ENCODE measurements at places on chromosomes 6 and 20.

DNA sequence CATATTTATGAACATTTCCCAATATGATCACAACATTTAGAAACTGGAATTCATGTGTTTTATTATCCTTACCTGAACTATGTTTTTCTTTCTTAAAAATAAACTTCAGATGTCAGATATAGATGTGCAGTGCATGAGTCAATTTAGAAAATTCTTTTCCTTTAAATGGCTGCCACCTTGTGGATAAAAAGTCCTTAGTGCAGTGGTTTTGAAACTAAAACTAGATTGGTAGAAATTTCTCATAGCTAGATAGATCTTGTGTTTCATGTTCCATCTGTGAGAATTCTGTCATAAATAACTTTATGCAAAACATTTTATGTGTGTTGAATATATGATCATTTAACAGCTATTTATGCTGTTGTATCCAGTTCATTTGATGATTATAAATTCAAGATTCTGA, 134.9 kb downstream of the KLHL32 start:
- DNase-seq, result peak; percentile 33

- DNase-seq, result no peak
Observed at GRCh38 chr6:168935628-168936010, 318.0 kb downstream of the THBS2 start.

DNA sequence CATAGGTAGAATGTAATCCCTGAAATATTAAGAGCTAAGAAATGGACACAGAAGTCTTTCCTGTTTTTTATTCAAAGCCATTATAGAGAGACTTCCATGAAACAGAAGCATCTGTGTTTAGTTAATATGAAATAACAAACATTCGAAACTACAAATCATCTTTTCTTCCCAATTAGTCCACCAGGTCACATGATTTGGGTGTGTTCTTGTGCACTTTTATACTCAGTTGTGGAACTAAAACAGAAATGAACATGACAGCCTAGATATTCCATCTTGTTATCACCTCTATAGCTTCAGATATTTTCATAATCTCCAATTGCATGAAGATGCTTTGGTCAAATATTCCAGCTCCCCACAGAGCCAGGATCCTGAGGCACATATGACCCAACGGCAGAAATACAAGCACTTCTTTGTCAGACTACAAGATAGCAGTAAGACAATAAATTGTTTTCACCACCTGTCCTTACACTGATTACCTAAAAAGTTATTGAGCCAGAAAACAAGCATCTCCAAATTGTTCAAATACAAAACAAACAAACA, 116.8 kb upstream of the BEND6 start:
- DNase-seq, result no peak

DNA sequence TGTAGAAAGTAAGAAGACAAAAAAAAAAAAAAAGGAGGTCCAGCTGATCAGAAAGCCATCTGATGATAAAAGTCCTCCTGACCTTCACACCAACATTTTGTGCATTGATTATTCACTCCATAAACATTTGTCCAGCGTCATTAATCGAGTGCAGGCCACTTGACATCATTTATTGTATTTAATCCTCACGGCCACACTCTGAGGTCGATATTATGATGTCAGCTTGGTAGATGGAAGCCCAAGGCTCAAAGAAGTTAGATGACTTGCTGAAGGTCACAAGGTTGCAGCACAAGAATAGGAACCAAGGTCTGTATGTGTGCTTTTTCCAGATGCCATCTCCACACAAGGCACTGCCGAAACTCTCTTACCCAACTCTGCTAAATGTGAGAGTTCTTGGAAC, 328.4 kb downstream of the KIF16B start:
- no peak for DNase-seq

DNA sequence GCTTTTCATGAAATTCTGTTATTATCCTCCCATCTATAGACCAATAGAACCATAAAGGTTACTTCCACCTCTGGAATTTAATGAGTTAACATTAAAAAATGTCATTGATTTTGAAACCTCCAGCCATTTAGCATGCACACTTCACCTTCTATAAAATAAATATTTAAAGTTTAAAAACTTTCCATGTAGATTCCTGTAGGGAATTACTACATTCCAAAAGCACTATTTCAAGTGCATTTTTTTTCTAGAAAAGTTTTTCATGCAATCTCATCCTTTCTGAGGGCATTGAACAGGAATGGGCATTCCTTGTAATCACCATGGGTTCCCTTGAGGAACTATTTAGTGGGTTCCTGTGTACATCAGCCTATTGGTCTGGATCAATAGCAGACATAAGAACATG, 253.8 kb upstream of the RIN2 start:
- DNase-seq, result no peak

DNA sequence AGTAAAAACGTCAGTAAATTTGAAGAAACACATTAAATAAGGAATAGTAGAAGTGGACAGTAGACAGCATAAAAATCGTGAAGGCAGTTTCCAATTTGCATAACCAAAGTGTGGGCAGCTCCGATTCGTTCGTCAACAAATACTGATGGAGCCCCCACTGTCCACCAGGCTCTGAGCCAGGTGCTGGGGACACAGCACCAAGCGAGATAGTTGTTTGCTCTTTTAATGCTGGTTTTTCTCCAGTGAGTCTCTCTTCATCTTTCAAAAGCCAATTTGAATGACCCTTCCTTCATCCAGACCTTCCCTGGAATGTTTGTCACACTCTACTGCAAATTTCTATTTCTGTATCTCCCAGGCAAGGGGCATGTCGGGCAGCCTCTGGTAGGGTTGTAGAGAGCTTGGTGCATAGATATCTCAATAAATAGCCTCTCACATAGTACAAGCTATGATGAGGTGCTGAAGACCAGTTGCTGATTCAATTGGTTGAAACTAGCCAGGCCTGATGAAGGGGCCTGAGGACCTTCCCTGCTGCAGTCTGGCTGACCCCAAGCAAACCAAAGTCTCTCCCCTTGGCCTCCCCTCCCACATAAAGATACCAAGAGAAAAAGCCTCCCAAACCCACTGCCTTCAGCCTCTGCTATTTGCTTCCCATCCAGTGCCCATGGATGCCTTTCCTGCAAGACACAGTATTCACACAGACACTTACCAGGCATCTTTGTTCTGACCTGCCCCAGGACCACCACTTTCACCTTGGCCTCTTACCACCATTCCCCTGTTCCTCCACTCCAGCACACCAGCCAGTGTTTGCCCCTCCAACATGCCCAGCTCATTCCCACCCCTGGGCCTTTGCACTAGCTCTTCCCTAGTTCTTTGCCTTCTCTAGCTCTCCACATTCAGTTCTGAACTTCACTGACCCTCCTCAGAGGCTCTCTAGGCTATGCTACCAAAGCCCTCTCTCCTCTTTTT, 125.2 kb downstream of the CEBPB start:
- DNase-seq, result no peak

- peak; percentile 35 for DNase-seq
Observed at GRCh38 chr6:39377539-39377950, 55.0 kb upstream of the KCNK16 start.

DNA sequence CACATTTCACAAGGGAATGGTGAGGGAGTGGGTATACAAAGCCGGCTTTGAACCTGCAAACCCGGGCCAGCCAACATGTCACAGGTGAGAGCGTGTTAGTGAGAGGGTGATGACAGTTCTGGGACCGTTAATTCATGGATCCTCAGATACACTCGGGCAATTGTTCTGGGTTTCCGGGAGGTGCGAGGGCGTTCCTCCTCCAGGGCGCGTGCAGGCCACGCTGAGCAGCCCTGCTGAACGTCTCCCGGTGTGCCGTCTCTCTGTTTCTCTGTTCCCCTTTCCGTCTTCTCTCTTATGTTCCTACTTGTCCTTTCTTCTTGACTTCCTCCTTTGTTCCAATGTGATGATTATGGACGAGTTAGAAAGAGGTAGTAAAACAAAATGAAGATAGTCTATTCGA, 130.0 kb upstream of the GMDS start:
- no peak for DNase-seq

- no peak for DNase-seq
Observed at GRCh38 chr20:42051921-42052320, 433.7 kb upstream of the CHD6 start.

DNA sequence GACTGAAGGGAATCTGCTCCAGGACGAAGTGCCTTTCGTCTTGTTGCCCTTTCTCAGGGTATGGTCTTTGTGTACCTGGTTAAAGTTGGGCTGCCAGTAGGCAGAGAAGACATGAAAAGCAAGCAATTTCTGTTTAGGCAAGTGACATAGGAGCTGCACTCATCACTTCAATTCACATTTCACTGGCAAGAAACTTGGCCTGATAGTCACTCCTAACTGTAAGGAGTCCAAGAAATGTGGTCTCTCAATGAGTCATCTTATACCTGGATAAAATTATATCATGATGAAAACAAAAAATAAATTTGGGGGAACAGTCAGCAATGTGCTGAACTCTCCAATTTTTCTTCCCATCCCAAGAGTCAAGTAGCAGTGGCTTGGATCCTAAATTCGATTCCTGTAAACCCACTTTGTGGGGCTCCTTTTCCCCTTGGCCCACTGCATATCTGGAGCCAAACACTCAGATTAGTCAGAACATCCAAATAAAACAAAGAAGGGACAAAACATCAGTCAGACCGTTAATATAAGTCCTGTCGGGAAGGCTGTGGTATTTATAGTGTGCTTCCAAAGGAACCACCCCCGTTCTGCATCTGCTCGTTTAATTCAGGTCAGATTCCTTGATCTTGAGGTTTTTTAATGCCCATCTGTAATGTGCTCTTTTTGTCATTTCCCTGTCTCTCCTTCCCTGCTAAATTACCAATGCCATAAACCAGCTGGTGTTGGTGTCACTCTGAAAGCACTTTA, 5.0 kb upstream of the GABRR1 start:
- no peak for DNase-seq

DNA sequence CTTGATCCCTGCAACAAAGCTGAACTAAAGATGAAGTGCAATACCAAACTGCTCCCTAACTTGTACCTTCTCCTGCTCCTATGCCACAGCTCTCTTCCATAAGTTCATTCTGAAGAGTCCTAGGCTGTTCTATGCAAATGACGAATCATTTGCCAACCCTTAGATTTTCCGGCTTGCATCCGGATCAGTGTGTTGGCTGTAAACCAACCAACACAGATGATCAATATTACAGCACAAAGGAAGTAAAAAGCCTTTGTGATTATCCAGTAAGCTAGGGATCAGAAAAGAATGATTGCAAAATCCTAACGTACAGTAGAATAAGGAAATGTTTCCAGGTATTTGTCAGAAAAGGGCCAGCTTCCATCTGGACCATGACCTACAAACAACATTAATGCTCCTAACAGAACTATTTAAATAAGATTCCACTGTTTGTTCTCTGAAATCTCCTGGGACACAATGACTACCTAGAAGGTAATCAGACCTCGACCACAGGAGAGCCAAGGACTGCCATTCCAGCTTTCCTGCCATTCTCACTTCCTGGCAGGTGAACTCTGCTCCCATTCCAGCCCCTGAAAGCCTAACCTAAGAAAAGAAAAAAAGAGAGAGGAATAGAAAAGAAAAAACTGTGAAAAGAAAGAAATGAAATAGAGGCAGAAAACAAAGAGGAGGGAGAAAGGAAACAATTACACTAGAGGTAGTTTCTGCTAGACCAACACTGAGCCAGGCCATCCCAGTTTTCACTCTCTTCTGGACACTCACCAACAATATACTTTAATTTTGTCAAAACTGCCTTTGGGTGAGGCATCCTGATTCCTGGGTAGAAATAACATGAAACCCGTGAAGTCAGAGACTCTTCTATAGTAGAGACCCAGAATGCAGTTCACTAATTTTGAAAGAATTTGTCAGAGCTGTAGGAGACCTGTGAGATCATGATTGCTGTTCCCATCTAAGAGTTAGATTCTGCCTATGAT, 19.7 kb downstream of the GMDS start:
- DNase-seq, result no peak

DNA sequence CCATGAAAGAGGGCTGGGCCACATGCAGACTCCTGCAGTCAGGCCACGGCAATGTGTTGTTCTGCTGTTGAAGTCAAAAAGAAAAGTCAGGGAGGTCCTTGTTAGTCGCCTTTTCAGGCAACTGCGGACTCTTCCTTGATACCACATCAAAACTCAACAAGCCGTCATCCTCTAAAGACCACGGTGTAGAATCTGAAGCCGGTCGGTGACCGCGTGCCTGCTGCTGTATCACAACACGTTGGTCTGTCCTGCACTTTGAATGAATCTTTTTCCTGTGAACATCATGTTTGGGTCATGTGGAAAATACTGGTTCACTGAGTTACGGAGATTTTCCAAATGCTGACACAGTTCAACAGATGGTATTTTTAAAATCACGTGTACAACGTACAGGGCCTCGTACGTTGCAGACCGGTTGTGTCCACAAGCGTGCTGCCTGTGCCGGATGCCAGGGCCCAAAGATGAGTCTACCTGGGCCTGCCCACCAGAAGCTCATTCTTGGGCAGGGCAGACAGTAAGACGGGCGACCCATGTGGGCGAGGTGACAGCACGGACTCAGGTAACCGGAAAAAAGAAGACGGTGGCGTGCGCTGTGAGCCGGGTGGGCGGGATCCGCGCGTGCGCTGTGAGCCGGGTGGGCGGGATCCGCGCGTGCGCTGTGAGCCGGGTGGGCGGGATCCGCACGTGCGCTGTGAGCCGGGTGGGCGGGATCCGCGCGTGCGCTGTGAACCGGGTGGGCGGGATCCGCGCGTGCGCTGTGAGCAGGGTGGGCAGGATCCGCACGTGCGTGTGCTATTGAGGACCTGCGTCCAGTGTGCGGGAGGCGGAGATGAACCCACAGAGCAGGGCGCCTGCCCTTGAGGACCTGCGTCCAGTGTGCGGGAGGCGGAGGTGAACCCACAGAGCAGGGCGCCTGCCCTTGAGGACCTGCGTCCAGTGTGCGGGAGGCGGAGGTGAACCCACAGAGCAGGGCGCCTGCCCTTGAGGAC, 114.5 kb downstream of the FAM120B start:
- DNase-seq, result no peak

DNA sequence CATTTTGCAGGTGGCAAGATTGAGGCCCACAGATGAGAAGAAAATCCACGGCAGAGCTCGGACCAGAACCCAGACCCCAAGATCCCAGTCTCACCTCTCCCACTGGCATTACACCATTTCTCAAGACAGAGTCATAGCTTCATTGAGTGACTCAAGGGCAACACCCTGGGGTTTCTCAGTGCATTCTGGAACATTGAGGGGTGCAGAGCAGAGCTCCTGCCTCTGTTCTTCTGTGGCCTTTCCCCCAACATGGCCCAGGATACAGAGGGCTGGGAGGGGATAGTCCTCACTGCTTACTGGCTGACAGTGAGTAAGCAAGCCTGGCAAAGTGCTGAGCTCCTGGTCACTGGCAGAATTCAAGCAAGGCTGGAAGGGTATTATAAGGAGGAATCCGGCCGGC, 74.0 kb downstream of the MDGA1 start:
- DNase-seq, result no peak

DNA sequence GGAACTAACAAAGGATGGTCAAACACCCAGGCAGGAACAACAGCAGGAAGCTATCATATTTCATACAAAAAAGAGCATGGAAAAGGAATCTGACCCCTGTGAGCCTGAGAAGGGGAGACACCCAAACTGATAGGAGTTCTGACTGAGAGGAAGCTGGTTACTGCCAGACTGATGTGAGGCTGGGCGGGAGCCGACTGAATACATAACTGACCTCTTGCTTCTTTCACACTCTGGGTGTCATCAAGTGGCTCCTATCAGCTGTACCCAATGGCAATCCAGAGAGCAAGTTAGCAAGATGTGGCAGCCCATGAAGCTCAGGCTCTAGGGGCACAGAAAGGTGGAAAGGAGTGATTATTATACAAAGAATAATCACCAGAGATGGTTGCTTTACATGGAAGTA, 795.1 kb upstream of the HS3ST5 start:
- DNase-seq, result no peak

Data from NCI-H345 (cell line).